ENCODE measurements at places on chromosomes 3 and 15.

- DNase-seq = no peak
These were observed 25.5 kb downstream of the SLC35A5 start for GRCh38 chr3:112587336-112587735.

- DNase-seq = no peak
These were observed 51.5 kb upstream of the SLCO2A1 start for GRCh38 chr3:134081211-134081610.

GRCh38 chr3:184953401-184953800, 141.4 kb downstream of the VPS8 start:
- DNase-seq = no peak

DNA sequence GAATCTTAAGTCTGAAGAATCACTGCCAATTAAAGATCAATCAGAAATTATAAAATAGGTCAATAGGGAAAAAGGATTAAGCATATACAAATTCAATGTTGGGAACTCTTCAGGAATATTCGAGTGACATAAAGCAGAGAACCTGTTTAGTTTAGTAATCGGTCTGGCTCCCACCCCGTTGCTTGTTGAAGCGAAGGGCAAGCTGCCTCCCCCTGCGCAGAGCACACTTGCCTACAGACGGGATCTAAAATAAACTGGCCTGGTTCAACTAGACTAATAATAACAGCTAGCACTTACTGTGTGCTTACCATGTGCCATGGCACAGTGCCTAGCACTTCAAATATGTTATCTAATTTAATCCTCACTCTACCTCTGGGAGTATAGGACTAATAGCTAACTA, 8.6 kb downstream of the SEMA6D start:
- DNase-seq = no peak

- no peak for DNase-seq
These were observed 62.4 kb upstream of the P3H2 start for GRCh38 chr3:190183121-190183520.

GRCh38 chr3:33439546-33440327, 468 bp downstream of the UBP1 start:
- peak; percentile 33 for DNase-seq
